ENCODE measurements at places on chromosomes 3 and 15.

DNA sequence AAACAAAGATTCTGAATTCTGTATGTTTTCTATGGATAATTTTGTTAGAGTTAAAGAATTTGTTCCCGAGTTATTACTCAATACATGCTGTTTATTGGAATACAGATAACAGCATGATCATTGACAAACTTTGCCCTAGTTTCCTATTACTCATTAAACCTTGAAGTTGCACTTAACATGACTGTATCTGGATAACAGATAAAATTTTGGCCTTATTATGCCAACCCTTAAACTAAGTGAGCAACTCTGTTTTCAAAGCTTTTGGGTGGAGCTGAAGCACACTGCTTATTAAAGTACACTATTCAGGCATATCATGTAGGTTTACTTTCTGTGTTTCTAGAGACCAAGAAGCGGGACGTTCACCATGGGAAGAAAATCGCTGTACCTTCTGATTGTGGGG, at the start of gene AADAC:
TSS of gene AADAC (plus strand) at position 318 of the 400 bp plus-strand sequence. CDS start at position 365, 47 bp downstream.
- DNase-seq, result no peak

DNA sequence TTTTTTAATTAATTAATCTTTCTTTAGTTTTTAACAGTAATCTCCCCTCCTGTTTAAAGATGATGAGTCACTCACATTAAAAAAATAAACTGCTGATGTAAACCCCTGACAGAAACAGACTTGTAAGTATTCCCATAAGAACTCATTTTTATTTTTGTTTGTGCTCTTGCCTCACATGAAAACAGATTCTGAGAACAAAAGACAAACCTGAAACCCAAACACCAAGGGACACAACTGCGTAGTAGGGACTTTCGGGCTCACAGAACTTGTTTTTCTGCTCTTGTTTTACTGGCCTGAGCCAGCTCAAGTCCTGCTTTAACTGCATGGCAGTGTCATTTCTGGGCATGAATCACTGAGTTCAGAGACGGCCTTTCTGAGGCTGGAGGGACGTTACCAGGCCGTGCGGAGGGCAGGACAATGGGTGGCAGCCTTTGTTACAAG, 600.8 kb downstream of the FOXP1 start:
- DNase-seq, result peak; percentile 69

DNA sequence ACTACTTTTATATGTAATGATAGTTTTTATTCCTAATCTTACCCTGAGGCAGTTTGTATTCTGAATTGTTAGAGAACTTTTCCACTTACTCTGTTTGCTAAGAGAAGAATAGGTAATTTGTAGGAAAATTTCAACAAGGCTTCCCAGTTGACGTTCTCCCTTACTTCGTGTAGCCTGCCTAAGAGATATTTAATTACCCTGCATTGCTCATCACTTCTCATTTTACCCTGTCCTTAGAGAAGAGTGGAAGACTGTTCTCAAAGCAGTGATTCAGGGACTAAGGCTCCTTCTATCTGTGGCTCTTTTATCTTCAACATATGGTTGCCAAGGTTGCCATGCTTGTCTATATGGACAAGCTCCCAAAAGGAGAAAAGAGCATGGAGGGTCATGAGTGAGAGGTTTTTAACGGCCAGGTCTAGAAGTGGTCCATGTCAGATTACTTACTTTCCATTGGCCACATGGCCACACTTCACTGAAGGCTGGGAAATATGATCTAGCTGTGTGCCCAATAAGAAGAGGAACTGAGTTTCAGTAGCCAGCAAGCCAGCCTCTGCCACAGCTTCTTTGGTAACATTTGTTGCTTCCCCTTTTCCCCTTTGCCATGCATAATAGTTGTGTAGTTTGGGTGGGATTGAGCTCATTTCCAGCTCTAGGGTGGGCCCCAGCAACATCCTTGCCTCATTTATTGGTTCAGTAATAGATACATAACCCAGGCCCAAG, 22.1 kb downstream of the PDE8A start:
- no peak for DNase-seq

GRCh38 chr15:28979208-28979841, 93.6 kb downstream of the APBA2 start:
- DNase-seq, result no peak

GRCh38 chr3:197494366-197495058, 61.3 kb downstream of the BDH1 start:
- peak; percentile 39 for DNase-seq

- no peak for DNase-seq
Measured at GRCh38 chr3:30576946-30577345, 29.5 kb upstream of the TGFBR2 start.

DNA sequence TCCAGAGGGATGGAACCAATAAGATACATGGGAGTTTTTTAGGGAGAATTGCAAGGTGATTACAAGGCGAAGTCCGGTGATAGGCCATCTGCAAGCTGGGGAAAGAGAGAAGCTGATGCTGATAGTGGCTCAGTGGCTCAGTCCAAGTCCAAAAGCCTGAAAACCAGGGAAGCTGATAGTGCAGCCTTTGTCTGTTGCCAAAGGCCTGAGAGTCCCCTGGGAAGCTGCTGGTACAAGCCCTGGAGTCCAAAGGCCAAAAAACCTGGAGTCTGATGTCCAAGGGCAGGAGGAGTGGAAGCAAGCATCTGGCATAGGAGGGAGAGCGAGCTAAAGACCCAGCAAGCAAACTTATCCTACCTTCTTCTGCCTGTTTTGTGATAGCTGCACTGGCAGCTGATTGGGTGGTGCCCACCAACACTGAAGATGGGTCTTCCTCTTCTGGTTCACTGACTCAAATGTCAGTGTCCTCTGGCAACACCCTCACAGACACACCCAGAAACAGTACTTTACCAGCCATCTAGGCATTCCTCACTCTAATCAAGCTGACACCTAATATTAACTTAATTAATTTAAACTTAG, 16.7 kb downstream of the TFG start:
- no peak for DNase-seq

DNA sequence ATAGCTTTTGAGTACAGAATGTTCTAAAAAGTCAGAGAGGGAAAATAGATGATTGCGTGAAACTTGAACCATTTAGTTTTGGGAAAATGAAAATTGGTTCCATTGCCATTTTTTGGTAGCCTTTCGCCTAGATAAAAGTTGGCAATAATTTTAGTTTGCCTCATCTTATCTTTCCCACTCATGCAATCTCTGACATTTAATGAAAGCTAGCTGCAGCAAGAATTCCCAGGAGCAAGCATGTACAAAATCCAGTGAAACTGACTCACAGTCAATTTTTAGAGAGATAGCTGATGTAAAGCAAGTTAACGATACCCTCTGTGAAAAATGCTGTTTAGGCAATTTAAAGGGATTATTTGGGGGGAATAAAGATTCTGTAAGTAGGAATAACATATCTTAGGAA, 797.4 kb downstream of the GRM7 start:
- DNase-seq, result no peak

DNA sequence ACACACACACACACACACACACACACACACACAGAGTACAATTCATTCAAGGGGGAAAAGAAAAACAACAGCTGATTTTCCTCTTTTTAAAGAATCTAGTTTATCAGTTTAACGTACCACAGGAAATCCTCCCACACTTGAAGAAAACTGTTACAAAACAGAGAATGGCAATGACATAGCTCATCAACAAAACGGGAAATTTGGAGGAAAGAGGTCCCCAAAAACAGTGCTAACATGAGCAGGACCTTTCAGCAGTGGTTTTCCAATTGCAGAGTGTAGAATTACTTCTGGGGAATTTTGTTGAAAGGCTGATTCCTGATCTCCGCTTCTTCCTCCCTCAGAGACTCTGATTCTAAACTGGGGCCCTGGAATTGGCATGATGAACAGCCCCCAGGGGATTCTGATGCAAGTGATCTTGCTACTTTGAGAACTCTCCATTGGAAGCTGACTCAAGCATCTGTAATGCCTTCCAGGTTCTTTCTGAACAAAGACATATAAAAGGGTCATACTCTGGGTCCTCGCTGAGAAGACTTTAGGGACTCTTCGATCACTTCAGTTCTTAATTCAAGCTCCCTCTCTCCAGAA, 442.6 kb upstream of the PROK2 start:
- DNase-seq, result no peak

GRCh38 chr3:16864610-16865313, 20.0 kb upstream of the PLCL2 start:
- no peak for DNase-seq

- DNase-seq, result no peak
Measured at GRCh38 chr3:46908986-46909534, 31.5 kb downstream of the PTH1R start.

- no peak for DNase-seq
Measured at GRCh38 chr15:72793766-72794660, 10.5 kb upstream of the ADPGK start.

DNA sequence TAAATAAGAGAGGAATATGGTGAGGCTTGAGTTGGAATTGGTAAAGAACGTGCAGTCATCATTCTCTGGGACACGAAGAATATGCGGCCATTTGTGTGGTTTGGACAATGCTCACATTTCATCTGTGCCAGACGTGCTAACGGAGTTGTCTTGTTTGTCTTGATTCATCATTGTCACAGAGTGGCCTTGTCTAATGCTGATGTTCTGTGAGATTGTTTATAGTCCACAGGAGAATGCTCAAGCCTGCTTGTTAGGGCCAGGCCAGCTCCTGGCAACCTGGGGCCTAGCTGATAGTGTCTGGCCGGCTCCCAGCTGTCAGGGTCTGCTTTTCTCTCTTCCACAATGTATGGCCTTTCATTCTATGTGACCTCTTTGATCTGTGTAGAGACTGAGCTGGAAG, 384.7 kb downstream of the EDEM1 start:
- no peak for DNase-seq

DNA sequence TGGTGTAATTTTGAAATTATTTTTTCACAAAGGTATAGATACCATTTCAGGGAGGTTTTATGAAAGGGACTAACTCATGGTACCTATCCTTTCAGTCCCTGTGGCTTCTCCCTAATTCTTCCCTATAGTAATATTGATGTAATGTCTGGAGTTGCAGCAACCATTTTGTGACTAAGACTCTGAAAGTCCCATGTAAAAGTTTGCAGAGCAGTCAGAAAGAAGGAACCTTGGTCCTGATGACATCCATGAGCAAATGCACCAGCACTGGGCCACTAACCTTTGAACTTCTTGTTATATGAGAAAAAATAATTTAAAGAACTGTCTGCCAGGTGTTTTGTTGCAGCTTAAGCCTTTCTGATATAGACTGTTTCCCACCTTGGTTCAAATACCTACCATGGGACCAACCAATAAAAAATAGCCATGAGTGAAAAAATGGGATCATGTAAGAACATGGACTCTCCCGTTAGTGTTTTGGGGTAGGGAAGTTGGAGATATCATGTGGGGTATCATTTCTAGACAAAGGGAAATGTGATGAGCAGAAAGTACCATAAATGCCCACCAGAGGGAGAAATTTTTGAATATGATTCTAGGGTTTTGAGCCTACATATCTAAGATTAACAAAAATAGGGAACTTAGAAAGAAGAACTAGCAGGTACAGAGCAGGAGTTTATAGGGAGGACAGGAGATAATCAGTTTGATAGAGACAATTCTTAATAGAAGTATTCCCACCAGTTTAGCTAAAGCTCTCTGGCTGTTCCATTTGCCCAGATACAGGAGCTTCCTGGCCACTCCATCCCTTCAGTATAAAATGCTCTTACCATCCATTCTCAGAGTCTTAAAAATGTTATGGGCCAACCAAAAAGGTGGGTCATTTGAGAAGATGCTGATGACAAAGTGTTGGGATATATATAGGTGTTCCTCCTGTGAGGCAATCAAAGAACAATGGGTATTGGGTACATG, 3.4 kb upstream of the CPOX start:
- peak; percentile 32 for DNase-seq

DNA sequence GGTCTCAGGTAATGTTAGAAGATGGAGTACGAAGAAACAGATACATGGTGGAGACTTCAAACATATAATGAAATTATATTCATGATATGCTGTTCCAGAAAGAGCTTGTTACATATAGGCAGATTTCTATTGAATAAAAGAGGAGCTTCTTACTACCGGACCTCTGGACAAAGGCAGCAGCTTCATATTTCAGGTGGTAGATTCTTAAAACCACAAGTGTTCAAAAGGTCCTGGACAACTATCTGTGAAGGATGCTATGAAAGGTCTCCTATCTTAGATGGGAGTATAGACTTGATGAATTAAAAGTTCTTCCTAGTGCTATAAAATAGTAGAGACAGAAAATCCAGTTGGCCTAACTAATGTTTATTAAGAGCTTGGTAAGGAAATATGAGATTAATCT, 43.2 kb downstream of the MYLK start:
- no peak for DNase-seq

GRCh38 chr3:96959901-96960641, 145.7 kb downstream of the EPHA6 start:
- no peak for DNase-seq

DNA sequence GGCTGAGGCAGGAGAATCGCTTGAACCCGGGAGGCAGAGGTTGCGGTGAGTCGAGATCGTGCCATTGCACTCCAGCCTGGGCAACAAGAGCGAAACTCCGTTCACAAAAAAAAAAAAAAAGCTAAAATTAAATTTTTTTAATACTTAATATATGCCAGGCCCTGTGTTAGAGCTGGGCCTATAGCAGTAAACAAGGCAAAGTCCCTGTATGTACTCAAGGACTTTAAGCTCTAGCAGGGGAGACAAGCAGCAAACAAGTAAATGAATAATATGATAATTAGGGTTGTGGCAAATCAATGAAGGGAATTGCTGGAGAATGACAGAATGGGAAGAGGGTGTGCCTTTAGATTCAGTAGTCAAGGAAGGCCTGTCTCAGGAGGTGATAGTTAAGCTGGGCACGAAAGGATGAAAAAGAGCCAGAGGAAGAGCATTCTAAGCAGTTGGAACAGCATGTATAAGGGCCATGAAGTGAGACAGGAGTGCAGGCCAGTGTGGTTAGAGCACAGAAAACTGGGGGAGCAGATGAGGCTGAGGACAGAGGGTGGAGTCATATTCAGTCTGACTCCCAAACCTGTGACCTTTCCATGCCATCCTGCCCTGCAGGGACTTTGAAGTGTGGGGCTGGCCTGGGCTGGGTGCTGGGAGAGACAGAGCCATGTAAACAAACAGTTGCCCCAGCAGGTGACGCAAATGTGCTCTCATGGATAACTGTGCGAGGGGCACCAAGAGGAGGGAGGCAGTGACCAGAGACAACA, 6.6 kb upstream of the RAF1 start:
- no peak for DNase-seq

GRCh38 chr3:138642226-138642926, 33.8 kb downstream of the FAIM start:
- no peak for DNase-seq

- no peak for DNase-seq
Measured at GRCh38 chr15:77563623-77564156, 69.0 kb downstream of the LINGO1 start.

DNA sequence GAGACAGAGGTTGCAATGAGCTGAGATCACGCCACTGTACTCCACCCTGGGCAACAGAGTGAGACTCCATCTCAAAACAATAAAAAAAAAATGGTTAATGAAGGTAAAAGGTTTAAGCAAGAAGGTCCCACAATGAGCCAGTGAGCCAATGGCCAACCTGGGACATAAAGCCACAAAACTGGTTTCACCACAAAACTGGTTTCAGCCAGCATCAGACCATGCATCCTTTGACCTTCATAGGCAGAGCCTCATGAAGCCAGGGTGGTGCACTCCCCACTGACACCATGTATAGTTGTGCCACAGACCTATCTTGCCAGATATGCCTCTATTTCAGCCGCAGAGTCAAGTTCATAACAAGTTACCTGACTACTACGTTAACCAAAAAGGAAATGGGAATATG, 41.9 kb downstream of the SCAP start:
- peak; percentile 30 for DNase-seq

- DNase-seq, result no peak
Measured at GRCh38 chr15:73678498-73678897, 5.7 kb upstream of the CD276 start.

Measured in Calu3 (cell line).